ENCODE measurements at places on chromosomes 3 and 15.
A peak's percentile ranks its signal among the peaks of the same experiment; 100 is the strongest.

- no peak for DNase-seq
These were observed 98.7 kb downstream of the RAP2B start for GRCh38 chr3:153260681-153261080.

DNA sequence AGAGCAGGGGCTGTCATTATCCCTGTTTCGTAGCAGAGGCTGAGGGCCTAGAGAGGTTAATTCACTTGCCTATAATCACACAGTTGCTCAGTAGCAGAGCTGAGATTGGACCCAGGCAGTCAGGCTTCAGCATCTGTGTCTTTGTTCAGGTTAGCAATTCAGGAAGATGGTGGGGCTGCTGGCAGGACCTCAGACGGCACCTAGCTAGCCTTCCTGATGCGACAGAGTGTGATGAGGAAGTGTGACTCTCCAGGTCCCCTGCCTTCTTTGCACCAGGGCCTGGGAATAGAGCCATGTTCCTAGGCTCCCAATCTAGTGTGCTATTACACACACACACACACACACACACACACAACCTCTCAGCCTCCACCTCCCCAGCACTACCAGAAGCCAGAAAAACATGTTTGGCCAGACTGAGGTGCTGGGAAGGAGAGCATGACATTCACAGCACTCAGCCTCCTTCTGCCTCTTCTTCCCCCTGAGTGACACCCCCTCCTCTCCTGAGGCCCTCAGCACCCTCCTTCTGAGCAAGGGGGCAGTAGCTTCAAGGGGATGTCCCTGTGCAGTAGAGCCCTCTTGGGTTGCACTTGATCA lies 88.9 kb downstream of the TLE3 start:
- DNase-seq = no peak

DNA sequence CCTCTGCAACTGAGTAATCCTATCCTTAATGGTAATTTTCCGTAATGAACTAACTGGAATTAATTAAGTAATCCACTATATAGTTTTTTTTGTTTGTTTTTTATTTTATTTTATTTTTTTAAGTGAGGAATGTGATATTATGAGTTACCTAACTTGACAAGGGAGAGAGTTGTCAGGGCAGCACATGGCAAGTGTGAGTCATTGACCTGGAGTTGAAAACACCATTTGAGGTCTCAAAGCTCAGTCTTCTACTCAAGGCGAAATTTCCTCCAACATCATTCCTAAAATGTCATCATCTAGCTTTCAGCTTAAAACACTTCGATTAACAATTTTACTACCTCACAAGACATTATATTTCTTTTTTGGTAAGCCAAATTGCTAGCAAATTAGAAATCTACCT lies 87.8 kb downstream of the NECTIN3 start:
- no peak for DNase-seq

DNA sequence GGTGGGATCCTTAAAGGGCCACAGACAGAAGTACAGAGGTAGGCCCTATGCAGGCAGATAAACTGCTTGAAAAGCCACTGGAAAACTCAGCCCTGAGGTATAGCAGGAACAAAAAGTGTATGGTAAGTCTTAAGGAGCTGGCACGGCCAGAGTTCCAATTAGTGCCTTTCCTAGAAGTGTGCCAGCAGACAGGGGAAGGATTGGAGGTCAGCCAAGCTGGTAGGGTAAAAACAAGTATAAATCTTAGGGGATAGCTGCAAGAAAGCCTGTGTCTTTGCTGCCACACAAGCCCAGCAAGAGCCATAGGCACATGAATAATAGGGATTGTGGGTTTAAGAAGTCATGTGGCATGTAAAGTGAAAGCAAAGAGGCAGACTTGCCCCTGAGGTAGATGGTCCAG lies 582.5 kb downstream of the PLOD2 start:
- no peak for DNase-seq

DNA sequence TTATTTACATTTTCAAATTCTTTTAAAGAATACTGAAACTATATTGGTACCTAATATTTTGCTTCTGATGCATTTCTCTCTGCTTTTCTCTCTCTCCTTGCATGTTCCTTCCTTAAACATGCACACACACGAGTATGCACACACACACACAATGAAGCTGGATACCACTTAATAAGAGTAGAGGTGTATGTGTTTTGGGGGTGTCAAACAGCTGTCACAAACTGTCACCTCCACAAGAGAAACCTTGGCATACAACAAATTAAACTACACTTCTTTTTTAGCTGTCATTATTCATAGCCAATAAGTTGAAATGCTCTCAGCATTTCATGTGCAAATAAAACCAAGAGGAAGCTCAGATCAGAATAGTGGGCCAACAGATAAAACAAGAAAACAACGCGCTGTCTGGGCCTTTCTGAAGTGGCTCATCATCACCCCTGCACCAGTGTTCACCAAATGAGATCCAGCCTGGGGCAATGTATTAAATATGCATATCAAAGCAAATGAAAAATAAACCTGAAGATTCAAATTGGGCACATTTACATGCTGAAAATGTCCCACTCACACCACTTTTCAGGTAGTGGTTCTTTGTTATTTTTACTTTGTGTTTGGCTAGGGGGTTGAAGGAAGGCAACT lies 9.7 kb downstream of the MEIS2 start:
- DNase-seq = no peak

DNA sequence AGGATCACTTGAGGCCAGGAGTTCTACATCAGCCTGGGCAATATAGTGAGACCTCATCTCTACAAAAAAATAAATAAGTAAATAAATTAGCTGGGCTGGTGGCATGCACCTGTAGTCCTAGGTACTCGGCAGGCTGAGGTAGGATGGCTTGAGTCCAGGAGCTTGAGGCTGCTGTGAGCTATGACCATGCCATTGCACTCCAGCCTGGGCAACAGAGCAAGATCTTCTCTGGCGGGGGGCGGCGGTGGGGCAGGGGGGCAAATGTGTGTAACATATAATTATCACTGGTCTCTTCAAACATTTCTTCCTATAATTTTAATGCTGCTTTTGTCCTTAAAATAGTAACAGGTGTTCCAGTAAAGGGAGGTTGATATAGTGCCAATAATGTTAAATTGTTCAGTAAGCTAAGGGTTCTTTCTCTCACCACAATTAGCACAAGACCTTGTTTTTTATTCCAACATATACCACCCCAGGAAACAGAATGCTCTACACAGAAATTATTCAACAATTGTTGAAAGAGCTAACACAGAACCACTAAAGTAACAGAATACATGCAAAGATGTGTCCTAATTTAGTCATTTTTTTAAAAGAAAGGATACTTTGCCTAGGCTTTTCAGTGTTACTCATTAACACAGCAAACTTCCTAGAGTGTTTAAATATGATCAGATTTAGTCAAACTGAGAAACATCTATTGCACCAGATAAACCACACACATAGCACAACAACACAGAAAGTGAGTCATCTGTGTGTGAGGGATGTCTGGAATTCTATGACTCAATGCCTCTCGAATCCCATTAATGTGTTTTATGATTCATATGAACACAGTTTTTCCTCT lies 29.1 kb downstream of the ANKRD28 start:
- no peak for DNase-seq

DNA sequence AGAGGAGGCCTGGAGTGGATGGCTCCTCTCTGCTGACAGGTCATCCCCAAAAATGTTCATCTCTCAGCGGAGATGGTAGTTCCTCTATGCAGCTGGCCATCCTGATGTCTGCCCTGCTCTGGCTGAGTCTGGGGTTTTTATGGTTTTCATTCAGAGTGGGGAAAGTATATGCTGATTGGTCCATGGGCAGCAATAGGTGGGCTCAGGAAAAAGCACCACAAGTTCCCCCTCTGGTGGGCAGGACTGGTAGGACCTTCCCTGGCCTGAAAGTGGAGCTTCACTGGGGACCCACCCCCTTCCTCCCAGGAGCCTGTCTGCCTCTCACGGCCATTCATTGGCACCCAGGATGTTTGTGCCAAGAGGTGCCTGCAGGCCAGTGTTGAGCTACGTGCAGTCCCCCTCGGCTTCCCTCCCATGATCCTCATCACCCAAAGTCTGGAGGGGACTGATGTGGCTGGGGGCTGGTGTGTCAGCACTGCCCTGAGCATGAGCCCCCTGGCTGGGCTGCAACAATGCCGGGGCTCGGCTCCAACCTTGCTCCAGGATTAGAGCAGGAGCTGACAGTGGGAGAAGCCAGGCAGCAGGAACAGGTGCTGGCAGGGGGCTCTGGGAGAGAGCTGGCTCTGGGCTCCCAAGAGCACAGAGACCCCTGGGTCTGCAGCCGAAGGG lies 13.1 kb upstream of the BLOC1S6 start:
- DNase-seq = no peak

DNA sequence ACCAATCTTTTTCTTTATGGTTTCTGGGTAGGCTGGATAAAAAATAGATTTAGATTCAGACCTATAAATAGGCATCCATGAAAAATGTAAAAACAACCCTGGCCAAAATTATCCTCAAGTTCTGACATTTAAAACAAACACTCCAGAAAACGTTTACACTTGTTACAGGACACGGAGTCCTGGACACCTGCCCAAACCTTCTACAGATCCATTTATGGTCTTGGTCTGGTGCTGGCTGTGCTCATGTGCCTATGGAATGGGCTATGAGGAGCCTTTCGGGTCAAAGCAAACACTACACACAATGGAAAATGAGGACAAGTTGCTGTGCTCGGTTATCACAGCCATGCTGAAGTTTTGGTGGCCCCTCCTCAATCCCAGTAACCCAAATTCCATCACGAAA lies 108.1 kb downstream of the PDZRN3 start:
- peak; percentile 92 for DNase-seq

DNA sequence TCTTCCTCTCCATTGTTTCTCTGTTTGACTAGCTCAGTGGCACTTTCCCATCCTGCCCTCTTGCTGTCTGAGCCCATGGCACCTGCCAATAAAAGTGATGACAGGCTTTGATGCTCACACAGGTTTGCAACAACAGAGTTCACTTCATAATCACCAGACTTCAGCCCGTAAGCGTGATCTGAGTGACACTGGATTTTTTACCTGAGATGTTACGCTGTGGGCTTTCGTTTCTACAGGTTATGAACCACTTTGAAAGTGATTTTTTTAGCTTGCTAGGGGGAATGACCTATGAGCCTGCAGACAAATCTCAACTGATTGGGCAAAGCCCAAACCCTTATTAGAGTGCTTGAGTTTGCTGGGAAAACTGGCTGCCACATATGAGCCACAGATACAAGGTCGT lies 173.9 kb upstream of the ICE2 start:
- no peak for DNase-seq

GRCh38 chr3:104206925-104207324 lies 1159.8 kb upstream of the ALCAM start:
- no peak for DNase-seq
